Forelimb muscle (tissue), 1 donor: ENCODE measurements at places on chromosomes 2 and 18. TPM values are rescaled to one million over a fixed set of nuclear protein-coding genes. Genes with fewer than 3 reads are reported as not detected.

GRCh38 chr2:31270131-31270530 lies 36.2 kb downstream of the EHD3 start:
- no peak for DNase-seq

Gene CD8B2
- polyA plus RNA-seq, result 0.04 TPM

DNA sequence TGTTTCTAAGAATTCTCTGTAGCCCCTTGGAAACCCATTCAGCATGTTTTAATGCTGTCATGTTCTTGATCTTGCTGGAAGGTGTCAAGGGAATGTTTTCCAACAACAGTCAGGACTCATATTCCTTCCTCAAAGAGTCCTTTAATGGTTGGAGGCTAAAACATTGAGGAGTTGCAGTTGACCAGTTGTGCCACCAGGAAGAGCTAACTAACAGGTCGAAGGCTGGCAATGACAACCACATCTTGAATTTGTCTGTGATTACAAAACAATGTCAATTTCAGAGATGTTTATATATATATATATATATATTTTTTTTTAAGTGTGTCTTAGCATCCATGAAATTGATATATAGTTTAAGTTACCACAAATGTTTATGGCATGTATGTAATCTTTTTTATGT lies 151.5 kb downstream of the INO80D start:
- DNase-seq, result no peak

DNA sequence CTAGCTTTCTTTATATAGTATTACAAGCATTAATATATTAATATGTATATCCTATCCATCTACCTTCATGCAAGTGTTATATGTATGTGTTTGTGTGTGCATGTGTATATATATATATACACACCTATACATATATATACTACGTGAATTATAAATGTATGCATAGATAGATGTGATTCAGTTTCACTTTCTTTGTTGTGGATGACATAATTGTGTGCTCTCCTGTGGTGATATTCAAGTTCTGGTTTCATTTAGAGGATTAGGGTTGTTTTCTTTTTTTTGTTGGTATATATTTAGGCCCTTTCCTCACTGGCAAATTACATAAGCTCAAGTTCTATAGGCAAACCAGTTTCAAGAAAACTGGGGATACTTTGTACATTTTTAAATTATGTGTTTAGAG lies 225.7 kb upstream of the FANCL start:
- no peak for DNase-seq
